ENCODE measurements at places on chromosomes 13 and 19. TPM values are rescaled to one million over a fixed set of nuclear protein-coding genes. Genes with fewer than 3 reads are reported as not detected.

Gene CRX
- total RNA-seq, result not detected

Gene CCNA1
- total RNA-seq, result 3.5 TPM

DNA sequence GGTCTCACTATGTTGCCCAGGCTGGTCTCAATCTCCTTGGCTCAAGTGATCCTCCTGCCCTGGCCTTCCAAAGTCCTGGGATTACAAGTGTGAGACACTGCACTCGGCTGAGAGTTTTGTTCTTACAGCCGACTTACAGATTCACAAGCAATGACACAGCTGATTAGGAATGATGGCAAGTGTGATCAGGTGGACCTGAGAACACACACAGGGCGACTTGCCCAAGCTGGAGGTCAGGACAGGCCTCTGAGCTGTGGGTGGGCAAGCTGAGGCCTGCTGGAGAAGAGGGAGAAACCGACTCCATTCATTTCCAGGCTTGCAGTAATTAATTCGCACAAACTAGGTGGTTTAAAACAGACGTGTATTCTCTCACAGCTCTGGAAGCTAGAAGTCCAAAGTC lies 8.1 kb upstream of the ATG4D start:
- H3K4me1 ChIP-seq, result peaks cover 7% of the 10 kb centered on the region
- H3K4me3 ChIP-seq, result no peak overlapping the region

DNA sequence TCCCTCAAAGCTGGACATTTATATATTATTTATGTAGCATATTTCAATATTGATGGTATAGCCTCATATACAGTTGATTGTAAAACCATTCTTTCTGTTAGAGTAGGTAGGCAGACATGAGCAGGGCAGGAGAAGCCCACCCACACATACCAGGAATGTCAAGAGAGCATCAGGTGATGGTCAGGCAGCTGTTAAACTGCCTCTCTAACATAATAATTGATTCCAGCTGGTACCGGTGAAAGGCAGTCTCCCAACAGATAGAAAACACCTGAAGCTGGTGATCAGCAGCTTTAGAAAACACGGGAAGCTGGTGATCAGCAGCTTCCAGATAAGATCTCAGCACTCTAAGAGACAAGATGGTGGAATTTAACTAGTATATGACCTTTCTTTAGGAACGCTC lies 132.9 kb downstream of the SLITRK6 start:
- peaks cover 5% of the 10 kb centered on the region for H3K4me1 ChIP-seq
- no peak overlapping the region for H3K27ac ChIP-seq
- no peak for DNase-seq
- no peak overlapping the region for H3K4me3 ChIP-seq

GRCh38 chr13:37492075-37492474 lies 106.5 kb downstream of the POSTN start:
- no peak overlapping the region for H3K4me3 ChIP-seq
- H3K36me3 ChIP-seq, result no peaks in the 10 kb centered on the region
- H3K27ac ChIP-seq, result no peak overlapping the region
- DNase-seq, result no peak
- no peaks in the 10 kb centered on the region for H3K27me3 ChIP-seq
- H3K4me1 ChIP-seq, result peaks cover 25% of the 10 kb centered on the region

Gene CPAMD8
- 42.9 TPM for total RNA-seq

GRCh38 chr19:48826606-48827020 lies 9.7 kb downstream of the HSD17B14 start:
- H3K36me3 ChIP-seq, result no peaks in the 10 kb centered on the region
- no peak overlapping the region for H3K27ac ChIP-seq
- H3K4me3 ChIP-seq, result no peak overlapping the region
- no peak for DNase-seq
- no peaks in the 10 kb centered on the region for H3K27me3 ChIP-seq

- peak overlapping the region; percentile 83 for H3K27ac ChIP-seq
- no peaks in the 10 kb centered on the region for H3K36me3 ChIP-seq
- H3K4me3 ChIP-seq, result peak overlapping the region; percentile 25
- no peaks in the 10 kb centered on the region for H3K27me3 ChIP-seq
- no peak for DNase-seq
Measured at GRCh38 chr19:15280048-15280725, 47.9 kb upstream of the EPHX3 start.

DNA sequence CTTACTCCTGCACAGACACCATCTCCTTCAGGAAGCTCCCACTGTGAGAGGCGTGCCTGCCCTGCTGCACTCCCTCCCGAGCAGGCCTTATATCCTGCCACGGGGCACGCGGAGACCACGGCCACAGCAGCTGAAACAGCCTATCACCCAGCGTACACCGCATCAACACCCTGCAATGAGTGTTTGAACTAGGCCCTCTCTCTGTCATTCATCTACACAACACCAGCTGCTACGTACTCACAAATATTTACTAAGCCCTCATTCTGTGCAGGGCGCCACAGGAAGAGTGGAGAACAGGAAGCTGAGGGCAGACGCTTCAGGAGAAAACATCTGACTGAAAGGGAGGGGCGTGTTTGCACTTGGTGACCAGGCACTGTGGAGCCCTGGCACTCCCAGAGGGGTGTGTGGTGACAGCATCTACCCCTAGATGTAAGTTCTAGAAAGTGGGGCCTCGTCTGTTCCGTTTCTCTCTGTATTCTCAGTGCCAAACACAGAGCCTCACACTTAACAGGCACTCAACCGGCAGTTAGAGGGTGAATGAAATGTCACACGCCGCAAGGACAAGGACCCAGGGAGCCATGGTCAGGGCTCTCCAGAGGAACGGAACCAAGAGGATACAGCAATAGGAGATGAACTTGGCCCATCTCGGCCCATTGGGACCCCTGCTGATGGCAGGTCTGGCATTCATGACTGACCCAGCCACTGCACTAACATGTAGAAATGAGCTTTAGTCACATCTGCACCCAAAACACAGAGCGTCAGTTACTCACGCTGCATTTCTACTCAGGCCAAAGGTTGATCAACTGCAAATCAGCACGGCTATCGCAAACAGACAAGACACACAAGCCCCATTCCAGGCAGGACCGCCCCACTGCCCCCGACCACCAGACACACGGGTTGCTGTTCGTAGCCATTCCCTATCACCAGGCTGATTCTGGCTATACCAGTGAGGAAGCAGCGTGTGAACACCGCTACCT lies 15.7 kb downstream of the RANBP3 start:
- H3K27me3 ChIP-seq, result no peaks in the 10 kb centered on the region
- DNase-seq, result no peak
- peaks cover 64% of the 10 kb centered on the region for H3K4me1 ChIP-seq

DNA sequence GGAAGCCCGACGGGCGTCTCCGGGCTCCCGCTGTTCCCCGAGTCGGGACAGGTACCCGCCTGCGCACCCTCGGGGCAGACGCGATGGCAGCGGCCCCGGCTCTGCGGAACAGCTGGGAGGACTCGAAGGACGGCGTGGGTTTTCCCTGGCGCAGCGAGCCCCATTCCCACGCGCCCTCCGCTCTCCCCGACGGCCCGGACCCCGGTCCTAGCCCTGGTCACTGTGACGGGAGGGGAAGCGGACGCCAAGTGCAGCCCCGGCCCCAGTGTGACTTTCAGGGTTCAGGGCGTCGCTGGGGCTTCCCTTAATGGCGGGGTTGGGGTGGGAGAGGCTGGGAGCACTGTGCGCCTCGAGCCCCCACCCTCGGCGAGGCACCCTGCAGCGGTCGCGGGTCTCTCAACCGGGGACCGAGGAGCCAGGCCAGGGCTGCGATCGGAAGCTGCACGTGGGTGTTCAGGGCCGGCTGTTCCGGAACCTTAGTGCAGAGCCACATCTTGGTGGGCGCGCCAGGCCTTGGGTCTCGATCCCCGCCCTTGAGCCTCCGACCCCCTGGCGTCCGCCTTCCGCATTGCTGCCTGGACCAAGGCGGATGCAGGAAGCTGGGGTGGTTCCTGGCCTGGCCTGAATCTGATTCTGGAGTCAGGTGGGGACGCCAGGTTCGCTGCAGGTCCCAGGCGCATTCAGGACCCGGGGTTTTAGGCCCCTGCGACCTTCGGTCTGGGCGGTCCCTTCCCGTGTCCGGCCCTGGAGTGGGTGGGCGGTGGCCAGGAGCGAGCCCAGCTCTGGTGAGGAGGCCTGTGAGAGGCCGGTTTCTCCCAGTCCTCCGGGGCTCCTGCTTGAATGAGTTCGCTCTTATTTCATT lies 3.5 kb downstream of the LGALS7B start:
- H3K4me3 ChIP-seq, result no peak overlapping the region
- H3K27me3 ChIP-seq, result peaks cover 3% of the 10 kb centered on the region
- no peak for DNase-seq
- no peaks in the 10 kb centered on the region for H3K36me3 ChIP-seq
- peak overlapping the region; percentile 68 for H3K27ac ChIP-seq

- H3K4me3 ChIP-seq, result no peak overlapping the region
- H3K36me3 ChIP-seq, result no peaks in the 10 kb centered on the region
- H3K27ac ChIP-seq, result no peak overlapping the region
- no peaks in the 10 kb centered on the region for H3K4me1 ChIP-seq
- no peaks in the 10 kb centered on the region for H3K27me3 ChIP-seq
- DNase-seq, result no peak
Measured at GRCh38 chr13:78323848-78324247, 279.5 kb downstream of the POU4F1 start.

DNA sequence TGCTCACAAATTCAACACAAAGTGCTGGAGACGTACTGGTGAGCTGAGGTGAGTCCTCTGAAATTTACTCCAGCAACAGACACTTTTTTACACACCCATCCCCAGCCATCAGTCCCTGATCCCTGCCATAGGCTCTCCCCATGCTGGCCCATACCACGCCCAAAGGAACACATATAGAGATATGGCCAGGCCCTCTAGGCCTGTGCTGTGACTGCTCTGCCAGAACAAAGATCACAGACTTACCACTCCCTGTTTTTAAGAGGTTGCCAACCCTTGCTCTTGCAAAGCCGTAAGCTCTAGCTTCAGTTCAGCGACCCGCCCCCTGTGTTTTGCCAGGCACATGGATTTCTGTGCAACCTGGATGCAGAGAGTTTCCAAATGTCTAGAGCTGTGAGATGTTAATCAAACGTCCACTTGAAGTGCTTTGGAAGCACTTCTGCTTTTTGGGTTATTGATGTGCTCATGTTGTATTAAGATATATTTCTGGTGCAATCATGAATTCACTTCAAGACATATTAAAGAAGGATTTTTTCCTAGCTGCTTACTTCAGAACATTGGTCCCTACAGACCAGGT lies 59.7 kb downstream of the DLEU7 start:
- no peak overlapping the region for H3K27ac ChIP-seq
- H3K27me3 ChIP-seq, result peaks cover 3% of the 10 kb centered on the region
- H3K4me1 ChIP-seq, result peaks cover 12% of the 10 kb centered on the region
- no peaks in the 10 kb centered on the region for H3K36me3 ChIP-seq

DNA sequence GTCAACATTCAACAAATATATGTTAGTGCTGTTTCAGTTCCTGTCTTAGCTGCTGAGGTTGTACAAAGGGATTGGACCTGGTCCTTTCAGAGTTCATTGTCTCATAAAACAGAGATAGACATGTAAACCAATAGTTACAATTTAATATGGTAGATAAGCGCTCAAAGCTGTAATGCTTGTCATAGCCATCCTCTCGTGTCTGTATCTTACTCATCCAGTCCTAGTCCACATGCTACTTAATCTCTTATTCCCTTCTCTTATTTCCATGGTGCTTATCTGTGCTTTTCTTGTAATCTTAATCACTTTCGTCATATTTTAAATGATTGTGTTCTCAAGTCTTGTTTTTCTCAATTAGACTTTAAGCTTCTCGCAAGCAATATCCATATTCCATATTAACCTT lies 185.2 kb upstream of the OBI1 start:
- H3K27me3 ChIP-seq, result no peaks in the 10 kb centered on the region
- H3K4me3 ChIP-seq, result no peak overlapping the region
- H3K27ac ChIP-seq, result no peak overlapping the region
- H3K36me3 ChIP-seq, result no peaks in the 10 kb centered on the region

- H3K27me3 ChIP-seq, result no peaks in the 10 kb centered on the region
- H3K27ac ChIP-seq, result no peak overlapping the region
- peaks cover 3% of the 10 kb centered on the region for H3K36me3 ChIP-seq
- H3K4me1 ChIP-seq, result no peaks in the 10 kb centered on the region
- no peak overlapping the region for H3K4me3 ChIP-seq
Measured at GRCh38 chr13:33692531-33692930, 125.4 kb upstream of the RFC3 start.

Gene CBY2
- total RNA-seq, result not detected

Gene TGFB1
- 3.4 TPM for total RNA-seq
